Right lobe of liver (tissue), 6 donors: ENCODE measurements at places on chromosomes 5 and 9. TPM values are rescaled to one million over a fixed set of nuclear protein-coding genes. Genes with fewer than 3 reads are reported as not detected.

- H3K36me3 ChIP-seq = no peaks in the 10 kb centered on the region
- H3K27me3 ChIP-seq = no peaks in the 10 kb centered on the region
- H3K4me1 ChIP-seq = no peaks in the 10 kb centered on the region
Observed at GRCh38 chr5:104429911-104430310, 867.3 kb upstream of the NUDT12 start.

DNA sequence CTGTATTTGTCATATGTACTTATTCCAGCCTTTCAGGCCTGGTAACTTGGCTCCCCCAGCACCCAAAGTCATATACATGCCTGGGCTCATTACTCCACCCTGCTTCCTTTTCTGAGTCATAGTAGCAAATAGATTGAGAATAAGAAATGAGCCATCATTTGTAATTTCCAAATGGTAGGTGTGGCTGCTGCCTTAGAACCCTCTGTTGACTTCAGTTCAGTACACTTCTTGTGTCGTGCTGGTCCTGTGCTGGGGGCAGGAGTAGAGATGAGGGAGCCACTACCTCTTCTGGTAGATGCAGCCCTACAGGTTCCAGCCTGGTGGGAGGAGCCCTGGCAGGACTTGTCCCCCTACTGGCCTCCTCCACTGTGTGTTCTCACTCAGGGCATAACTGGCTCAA, 11.1 kb downstream of the GM2A start:
- no peak overlapping the region for H3K27ac ChIP-seq
- H3K4me3 ChIP-seq = no peak overlapping the region
- H3K36me3 ChIP-seq = peaks cover 3% of the 10 kb centered on the region
- DNase-seq = no peak
- no peaks in the 10 kb centered on the region for H3K27me3 ChIP-seq

- no peaks in the 10 kb centered on the region for H3K4me1 ChIP-seq
- no peaks in the 10 kb centered on the region for H3K36me3 ChIP-seq
- no peak overlapping the region for H3K4me3 ChIP-seq
- no peak overlapping the region for H3K27ac ChIP-seq
- no peak for DNase-seq
Observed at GRCh38 chr5:133246053-133246370, 194.2 kb downstream of the HSPA4 start.

DNA sequence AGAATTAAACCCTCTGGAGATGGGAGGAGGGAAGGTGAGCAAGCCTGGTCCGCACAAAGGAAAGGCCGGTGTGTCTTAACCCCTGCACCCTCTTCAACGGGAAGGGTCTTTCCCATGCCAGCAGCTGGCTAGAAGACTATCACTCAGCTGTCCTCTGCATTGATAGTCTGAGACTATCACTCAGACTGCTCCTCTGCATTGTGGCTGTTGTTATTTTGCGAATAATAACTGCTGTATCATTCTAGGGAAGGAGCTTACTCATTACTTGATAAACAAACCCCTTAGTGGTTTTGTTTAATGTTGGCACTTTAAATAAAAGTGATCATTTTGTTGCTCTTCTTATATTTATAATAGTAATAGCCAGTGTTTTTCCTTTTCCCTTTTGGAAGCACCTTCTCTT, 8.1 kb downstream of the TRIP13 start:
- H3K4me3 ChIP-seq = no peak overlapping the region
- H3K4me1 ChIP-seq = no peaks in the 10 kb centered on the region
- H3K27ac ChIP-seq = no peak overlapping the region
- DNase-seq = no peak
- H3K36me3 ChIP-seq = no peaks in the 10 kb centered on the region
- no peaks in the 10 kb centered on the region for H3K27me3 ChIP-seq

- no peaks in the 10 kb centered on the region for H3K27me3 ChIP-seq
- H3K27ac ChIP-seq = peak overlapping the region; percentile 66
- DNase-seq = no peak
- H3K4me1 ChIP-seq = no peaks in the 10 kb centered on the region
- no peak overlapping the region for H3K4me3 ChIP-seq
Observed at GRCh38 chr9:112050544-112051475, 124.3 kb downstream of the SUSD1 start.

- no peak for DNase-seq
- H3K36me3 ChIP-seq = no peaks in the 10 kb centered on the region
- no peaks in the 10 kb centered on the region for H3K4me1 ChIP-seq
- no peak overlapping the region for H3K4me3 ChIP-seq
Observed at GRCh38 chr5:103272377-103272776, 13.8 kb downstream of the MACIR start.

DNA sequence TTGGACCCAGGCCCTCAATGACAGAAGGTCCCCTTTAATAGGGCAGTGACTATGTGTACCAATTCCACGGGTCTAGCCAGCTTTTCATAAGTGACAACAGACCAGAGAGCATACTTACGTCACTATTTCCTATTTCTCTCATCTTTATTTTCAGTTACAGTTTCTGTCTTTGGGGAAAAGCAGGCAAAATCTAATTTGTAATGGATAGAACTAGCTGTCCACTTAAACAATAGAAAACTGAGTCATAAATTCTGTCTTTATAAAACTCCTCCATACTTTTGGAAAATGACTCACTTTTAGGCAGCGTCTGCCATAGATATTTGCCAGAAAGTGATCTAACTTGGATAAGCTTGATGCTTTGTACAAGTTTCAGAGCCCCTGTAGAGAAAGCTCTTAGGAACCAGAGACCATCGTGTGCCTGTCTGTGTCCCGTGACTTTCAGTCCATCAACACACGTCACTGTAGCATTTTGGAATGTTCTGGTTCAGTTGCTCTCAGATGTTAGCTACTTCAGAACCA, 101.9 kb downstream of the F2RL2 start:
- DNase-seq = no peak
- peak overlapping the region; percentile 55 for H3K27ac ChIP-seq
- H3K4me3 ChIP-seq = no peak overlapping the region
- H3K4me1 ChIP-seq = no peaks in the 10 kb centered on the region

DNA sequence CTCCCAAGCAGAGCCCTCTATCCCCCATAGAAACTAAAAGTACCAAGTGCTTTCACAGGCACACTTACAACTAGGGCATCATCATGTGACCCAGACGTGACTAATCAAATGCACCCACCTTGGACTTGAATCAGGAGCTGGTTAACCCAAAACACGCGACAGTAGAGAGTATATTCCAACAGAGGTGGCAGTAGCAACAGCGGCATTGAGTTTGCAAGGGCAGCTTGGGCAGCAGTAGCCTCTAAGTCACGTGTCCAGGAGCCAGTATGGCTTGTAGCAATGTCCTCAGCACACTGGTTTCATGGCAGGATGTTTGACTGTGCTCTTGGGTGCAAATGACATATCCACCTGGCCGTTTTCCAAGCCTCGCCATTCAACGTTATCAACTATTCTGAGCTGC, 73.4 kb upstream of the DNAH5 start:
- peaks cover 6% of the 10 kb centered on the region for H3K4me1 ChIP-seq
- H3K27ac ChIP-seq = no peak overlapping the region
- DNase-seq = no peak
- no peaks in the 10 kb centered on the region for H3K36me3 ChIP-seq
- no peak overlapping the region for H3K4me3 ChIP-seq

DNA sequence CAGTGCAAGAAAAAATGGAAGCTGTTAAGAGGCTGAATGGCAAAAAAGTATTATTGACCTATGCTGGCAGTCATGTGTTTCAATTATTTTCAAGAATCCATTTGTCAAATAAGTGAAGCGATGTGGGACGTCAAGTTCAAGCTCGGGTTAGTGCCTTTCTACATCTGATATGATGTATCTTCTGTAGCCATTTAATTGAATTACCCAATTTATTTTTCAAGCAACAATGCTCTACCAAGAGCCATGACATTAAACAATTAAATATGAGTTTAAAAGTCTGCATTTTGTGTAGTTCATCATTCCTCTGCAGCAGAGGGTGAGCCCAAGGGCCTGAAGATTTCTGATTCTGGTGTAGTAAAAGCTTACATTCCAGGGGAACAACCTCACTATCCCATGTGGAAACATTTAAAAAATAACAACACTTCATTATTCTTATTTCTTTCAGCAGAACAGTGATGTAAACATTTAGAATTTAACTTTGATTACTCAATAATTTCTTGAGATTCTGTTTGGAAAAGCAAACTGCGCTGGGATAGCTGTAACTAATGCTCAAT, 619.7 kb upstream of the ARRDC3 start:
- no peak overlapping the region for H3K4me3 ChIP-seq
- no peak overlapping the region for H3K27ac ChIP-seq
- no peaks in the 10 kb centered on the region for H3K4me1 ChIP-seq
- no peaks in the 10 kb centered on the region for H3K36me3 ChIP-seq
- no peaks in the 10 kb centered on the region for H3K27me3 ChIP-seq

The SLC2A8 gene
- total RNA-seq = 16.2 TPM

GRCh38 chr9:4939118-4939561, 45.9 kb upstream of the JAK2 start:
- no peak overlapping the region for H3K27ac ChIP-seq
- H3K27me3 ChIP-seq = no peaks in the 10 kb centered on the region
- H3K4me1 ChIP-seq = no peaks in the 10 kb centered on the region
- DNase-seq = no peak

The SLC2A6 gene
- 4.7 TPM for total RNA-seq

The HAPLN1 gene
- not detected for total RNA-seq

DNA sequence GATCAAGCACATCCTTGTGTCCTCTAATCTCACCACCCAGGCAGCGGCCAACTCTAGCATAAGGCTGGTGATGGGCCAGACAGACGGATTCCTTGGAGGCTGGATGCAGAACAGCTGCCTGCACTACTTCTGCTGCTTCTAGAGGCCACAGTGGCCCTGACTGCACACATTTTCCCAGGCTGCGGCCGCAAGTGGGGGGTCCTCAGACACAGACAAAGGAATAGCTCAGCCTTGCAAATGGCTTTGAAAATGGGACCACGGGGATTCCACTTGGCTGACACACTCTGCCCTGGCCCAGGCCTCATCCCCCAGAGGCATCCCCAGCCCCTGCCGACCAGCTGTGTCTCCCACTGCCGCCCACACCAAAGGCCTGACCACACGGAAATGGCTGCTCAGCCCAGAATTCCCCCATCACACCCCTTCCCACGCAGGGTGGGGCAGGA, 540.8 kb downstream of the BNC2 start:
- no peak overlapping the region for H3K27ac ChIP-seq
- no peaks in the 10 kb centered on the region for H3K27me3 ChIP-seq
- no peak for DNase-seq
- no peaks in the 10 kb centered on the region for H3K36me3 ChIP-seq
- no peak overlapping the region for H3K4me3 ChIP-seq

DNA sequence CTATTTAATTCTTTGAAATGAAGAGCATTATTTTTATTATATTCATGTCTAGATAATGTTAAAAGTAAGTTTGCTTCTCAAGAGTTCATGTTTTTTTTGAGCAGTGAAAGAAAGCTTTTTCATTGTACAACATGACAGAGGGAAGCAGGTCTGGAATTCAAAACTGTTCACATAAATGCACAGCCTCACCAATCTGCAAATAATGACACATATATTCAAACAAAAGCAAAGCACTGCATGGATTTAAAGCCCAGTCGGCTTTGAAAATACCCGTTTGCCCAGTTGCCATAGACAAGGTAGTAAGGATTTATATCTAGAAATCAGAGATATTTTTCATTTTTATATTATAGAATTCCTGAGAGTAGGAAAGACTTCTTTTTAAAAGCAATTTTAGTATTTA, 201.8 kb downstream of the CD180 start:
- DNase-seq = no peak
- no peak overlapping the region for H3K27ac ChIP-seq
- no peaks in the 10 kb centered on the region for H3K27me3 ChIP-seq
- H3K4me1 ChIP-seq = no peaks in the 10 kb centered on the region
- no peak overlapping the region for H3K4me3 ChIP-seq

DNA sequence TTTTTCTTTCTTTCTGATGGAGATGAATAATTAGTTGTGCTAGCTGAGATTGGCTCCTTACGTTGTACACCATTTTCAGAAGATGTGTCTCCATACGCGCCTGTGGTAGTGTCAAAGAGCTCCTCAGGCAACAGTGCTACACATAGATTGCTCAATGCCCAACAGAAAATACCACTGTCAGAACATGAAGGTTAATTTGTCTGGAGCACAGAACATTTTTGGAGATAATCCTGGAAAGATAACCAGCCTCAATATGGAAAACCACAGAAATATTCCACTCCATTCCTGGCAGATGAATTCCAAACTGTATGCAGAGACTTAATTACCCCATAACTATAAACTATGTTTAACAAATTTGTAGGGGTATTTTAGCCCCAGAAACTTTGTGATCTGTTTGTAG, 233.6 kb downstream of the MARCHF11 start:
- H3K36me3 ChIP-seq = no peaks in the 10 kb centered on the region
- H3K4me3 ChIP-seq = no peak overlapping the region
- H3K4me1 ChIP-seq = no peaks in the 10 kb centered on the region
- H3K27me3 ChIP-seq = no peaks in the 10 kb centered on the region
- no peak overlapping the region for H3K27ac ChIP-seq

GRCh38 chr9:98600631-98601030, 108.1 kb downstream of the GABBR2 start:
- H3K4me1 ChIP-seq = no peaks in the 10 kb centered on the region
- DNase-seq = no peak
- no peak overlapping the region for H3K4me3 ChIP-seq
- H3K36me3 ChIP-seq = no peaks in the 10 kb centered on the region

The PROB1 gene
- total RNA-seq = 0.44 TPM

GRCh38 chr5:43854697-43855292, 251.8 kb downstream of the NNT start:
- no peaks in the 10 kb centered on the region for H3K36me3 ChIP-seq
- no peak overlapping the region for H3K4me3 ChIP-seq
- no peaks in the 10 kb centered on the region for H3K4me1 ChIP-seq

DNA sequence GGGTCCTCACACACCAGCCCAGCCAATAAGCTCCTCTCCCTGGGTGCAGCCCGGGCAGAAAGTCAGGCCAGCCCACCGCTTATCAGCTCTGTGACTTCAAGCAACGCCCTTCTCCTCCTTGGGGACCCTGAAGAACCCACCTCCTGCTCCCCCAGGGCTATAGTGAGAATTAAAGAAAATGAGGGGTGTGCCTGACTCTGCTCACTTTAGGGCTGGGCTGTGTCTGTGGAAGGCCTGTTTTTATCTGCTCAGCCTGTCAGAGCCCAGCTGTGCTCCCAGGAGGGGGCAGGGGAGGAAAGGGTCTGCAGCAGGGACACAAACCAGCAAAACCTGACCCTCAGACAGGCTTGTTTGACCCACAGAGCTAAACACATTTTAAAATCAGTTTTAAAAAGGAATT, 3.9 kb downstream of the GPRIN1 start:
- no peak overlapping the region for H3K4me3 ChIP-seq
- no peaks in the 10 kb centered on the region for H3K36me3 ChIP-seq
- no peaks in the 10 kb centered on the region for H3K27me3 ChIP-seq
- peaks cover 4% of the 10 kb centered on the region for H3K4me1 ChIP-seq

- no peak overlapping the region for H3K4me3 ChIP-seq
- DNase-seq = no peak
- no peaks in the 10 kb centered on the region for H3K27me3 ChIP-seq
- no peaks in the 10 kb centered on the region for H3K4me1 ChIP-seq
Observed at GRCh38 chr9:76564297-76564696, 105.3 kb downstream of the GCNT1 start.

GRCh38 chr9:76651119-76651705, 113.0 kb upstream of the PCA3 start:
- no peaks in the 10 kb centered on the region for H3K27me3 ChIP-seq
- no peaks in the 10 kb centered on the region for H3K4me1 ChIP-seq
- H3K4me3 ChIP-seq = no peak overlapping the region
- H3K36me3 ChIP-seq = no peaks in the 10 kb centered on the region
- no peak for DNase-seq
